ENCODE measurements at places on chromosomes 7 and 10.

DNA sequence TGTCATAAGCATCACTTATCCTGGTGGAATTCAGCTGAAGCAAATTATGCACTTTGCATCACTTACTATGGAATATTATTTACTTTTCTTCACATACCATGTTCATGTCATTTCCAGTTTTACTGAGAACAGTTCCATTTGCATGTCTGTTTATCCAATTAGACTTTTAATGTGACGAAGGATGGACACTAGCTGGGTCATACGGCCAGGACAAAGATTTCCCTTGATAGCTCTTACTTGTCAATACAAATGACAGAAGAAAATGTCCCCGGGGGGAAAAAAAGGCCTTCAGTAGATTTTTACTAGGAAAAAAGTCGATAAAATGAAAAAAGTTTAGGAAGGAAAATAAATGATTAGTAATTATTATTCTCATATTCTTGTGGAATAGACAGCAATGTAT, 106.6 kb downstream of the RAPGEF5 start:
- ATAC-seq = no peak

DNA sequence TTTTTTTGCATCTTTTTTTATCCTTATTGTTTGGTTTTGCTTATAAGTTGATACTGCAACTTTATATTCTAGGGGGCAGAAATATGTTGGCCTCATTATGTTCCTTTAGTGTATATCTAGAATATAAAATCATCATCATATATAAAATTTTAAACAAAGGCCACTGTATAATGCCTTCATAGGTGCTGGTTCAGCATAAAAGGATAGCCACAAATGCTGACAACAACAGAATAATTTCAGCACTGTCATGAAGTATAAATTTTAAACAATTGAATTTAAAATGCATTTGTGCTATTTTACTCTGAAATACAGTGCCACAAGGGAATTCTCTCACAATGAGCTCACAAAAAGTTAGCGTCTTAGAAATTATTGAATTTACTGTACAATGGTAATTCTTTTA, 285.9 kb downstream of the ATRNL1 start:
- no peak for ATAC-seq

- no peak for ATAC-seq
Measured at GRCh38 chr10:70510904-70511303, 32.3 kb downstream of the PALD1 start.

DNA sequence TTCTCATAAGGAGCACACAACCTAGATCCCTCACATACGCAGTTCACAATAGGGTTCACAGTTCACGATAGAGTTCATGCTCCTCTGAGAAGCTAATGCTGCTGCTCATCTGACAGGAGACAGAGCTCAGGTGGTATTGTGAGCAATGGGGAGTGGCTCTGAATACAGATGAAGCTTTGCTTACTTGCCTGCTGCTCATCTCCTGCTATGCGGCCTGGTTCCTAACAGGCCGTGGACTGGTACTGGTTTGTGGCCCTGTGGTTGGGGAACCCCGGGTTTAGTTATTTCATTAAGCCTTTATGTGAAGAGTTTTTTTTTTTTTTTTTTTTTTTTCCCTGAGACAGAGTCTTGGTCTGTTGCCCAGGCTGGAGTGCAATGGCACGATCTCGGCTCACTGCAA, 19.4 kb downstream of the SLK start:
- peak; percentile 61 for ATAC-seq

DNA sequence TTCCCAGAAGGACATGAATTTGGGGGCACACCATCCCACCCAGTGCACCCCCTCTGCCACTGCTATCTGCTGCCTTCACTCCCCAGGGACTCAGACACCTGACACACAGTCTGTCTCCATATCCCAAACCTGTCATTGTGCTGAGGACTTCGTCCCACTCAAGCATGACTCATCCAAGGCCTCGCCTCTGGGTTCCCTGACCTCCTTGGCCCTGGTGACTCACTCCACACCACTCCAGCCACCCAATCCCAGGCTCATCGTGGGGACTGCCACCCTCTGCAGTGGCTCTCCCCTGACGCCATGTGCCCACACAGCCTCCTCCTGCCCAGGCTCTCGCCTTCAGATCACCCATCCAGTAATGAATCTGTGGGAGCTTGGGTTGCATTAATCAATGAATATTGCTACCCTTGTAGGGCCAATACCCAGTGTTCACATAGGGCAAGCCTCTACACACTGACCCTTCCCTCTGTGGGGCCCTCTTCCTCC, 6.6 kb upstream of the INSIG1 start:
- ATAC-seq = no peak

All from activated CD4-positive, CD25-positive, alpha-beta regulatory T cell treated with anti-CD3 and anti-CD28 coated beads, Interleukin-2, amount 50 U/mL, for 24 hours (primary cell).